ENCODE measurements at places on chromosomes 3 and 15. TPM values are rescaled to one million over a fixed set of nuclear protein-coding genes. Genes with fewer than 3 reads are reported as not detected.
A peak's percentile ranks its signal among the peaks of the same experiment; 100 is the strongest.

Gene MAPK6
- 22.6 TPM for polyA plus RNA-seq

DNA sequence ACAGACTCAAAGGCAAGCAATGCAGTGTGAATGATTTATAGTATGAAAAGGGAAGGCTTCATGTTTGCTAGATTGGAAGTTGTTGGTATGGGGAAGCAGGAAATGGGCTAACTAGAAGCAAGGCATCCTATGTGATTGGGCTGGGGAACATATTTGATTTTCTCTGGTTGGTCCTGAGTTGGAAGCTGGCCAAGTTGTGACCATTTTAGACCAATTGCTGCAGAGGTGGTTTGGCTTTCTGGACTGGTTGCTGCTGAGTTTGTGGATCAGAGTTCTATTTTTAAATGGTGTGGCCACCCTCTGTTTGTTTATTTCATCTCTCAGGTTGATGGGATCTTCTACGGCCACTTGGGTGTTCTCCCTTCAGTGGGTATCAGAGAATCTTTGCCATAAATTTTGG lies 39.7 kb downstream of the NUDT16 start:
- no peak for DNase-seq

DNA sequence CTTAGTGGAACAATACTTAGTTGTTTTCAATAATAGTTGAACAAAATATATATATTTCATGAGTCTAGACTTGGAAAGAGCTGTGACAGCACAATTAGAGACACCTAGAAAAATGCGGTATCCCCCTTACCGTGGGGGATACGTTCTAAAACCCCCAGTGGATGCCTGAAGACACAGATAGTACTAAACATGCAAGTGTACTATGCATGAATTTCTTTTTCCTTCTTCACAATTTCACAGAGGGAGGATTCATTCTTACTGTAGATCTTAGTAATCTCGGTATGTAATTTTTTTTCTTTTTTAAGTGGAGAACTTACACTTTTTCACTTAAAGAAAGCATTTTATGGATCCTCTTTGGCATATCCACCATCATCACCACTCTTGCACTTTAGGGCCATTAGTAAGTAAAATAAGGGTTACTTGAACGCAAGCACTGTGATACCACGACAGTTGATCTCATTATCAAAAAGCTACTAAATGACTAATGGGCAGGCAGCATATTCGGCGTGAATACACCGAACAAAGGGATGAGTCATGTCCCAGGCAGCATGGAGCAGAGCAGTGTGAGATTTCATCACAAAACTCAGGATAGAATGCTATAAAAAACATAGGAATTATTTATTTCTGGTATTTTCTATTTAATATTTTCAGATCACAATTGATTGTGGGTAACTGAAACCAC lies 72.3 kb upstream of the ZNF280D start:
- no peak for DNase-seq

DNA sequence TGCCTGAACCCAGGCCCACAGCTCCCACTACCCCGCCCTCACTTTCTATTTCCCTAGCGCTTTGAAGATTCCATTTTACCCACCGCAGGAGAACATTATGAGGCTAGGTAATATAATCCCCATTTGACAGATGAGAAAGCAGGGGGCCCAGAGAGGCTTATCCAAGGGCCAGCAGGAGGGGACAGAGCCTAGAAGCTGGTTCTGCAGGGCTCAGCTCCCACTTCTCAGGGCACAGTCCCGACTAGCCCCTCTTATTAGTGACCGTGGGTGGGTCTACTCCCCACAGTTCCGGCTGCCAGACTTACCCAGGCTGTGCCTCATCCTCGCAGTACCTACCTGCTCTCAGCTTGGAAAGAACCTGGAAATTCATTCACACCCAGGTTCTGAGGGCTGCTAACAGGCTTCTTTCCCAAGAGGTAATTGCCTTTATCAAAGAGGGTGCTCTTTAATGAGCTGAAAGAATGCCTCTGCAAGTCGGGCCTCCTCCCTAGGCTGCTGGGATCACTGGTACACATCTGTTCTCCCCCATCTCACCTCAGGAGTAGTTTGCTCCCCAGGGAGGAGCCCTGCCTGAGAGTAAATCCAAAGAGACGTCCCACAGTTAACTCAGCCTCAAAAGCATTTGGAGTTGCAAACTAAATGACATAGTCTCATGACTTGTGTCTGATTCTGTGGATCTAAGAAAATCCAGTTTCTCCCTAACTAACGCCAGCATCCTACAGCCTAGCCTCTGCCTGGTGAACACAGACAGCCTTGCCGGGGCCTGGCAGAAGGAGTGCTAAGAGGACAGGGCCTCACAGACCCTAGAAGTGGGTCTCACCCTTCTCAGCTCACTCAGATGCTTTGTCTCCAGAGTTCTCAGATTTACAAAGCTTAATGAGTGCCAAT lies 125.0 kb downstream of the CHSY1 start:
- no peak for DNase-seq

DNA sequence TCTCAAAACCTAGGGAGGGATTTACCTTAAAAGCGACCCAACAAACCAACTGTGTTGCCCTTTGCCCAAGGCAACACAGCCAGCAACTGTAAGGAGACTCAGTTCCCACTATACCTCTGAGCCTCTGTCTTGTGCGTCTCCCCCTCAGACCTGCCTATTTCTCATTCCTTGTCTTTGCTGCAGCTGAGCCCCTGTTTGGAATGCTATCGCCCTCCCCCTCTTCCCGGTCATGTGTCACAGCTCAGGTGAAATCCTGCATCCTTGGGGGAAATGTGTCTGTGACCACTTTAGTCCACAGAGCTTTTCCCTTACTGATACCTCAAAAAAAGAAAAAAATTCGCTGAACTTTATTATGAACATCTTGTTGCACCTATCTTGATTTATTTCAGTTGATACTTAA lies 52.0 kb upstream of the LRIG1 start:
- no peak for DNase-seq

DNA sequence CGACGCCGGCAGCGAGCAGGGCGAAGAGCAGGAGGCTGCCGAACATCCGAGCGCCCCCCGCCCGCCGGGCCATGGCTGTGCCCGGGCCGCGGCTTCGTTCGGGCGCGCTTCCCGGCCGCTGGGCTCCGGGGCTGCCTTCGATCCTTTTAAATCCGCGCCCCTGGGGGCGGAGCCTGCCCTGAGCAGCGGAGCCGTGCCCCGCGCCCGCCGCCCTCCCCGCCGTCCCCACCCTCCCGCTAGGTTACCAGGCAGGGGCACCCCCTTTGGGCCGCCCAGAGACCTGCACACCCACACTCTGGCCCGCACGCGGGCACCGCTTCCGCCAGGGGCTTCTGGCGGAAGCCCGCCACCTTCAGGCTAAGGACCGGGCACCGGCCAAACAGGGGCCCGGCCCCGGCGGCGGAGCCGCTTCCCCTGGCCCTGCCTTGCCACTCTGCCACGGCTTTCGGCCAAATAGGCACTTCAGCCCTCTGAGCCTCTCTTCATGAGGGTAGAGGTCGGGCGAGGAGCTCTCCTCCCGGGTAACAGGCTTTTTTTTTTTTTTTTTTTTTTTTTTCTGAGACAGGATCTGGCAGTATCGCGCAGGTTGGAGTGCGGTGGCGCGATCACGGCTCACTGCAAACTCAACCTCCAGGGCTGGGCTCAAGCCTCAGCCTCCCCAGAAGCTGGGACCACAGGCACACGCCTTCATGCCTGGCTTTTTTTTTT lies at the start of gene NMB:
Gene NMB, minus strand, starts transcription at position 120 of the 708 bp plus-strand sequence. Its CDS starts 47 bp downstream, at position 73.
- peak; percentile 89 for DNase-seq

GRCh38 chr15:77836906-77837648 lies 204.4 kb upstream of the LINGO1 start:
- DNase-seq = no peak

Gene DPPA4
- polyA plus RNA-seq = 395 TPM

Gene LRRIQ4
- polyA plus RNA-seq = 0.14 TPM

Gene STRIT1
- polyA plus RNA-seq = 0.15 TPM

DNA sequence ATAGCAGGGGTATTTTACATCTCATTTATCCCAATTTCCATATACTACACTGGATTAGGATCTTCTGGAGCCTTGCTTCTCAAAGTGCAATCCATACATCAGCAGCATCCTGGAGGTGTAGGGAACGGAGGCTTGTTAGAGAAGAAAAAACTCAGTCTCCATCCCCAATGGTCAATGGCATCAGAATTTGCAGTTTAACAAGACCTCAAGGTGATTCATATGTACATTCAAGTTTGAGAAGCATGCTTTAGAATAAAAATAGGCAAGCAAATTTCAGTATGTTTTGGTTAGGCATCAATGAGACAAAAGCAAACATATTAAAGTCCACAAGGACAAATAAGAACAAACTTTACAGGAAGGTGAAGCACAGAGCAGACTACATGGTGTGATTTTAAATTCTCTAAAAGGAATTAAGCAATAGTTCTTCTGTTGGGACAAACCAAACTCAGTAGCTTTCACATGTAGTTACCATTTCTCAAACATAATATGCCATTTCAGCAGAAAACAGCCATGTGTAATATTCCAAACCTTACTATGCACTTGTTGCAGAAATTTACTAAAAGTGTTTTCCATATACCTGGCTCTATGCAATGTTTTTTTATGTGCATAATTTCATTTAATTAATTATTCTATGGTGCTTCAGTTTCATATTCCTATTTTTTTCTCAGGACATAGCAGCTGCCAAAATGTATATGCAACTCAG lies 360.3 kb upstream of the NECTIN3 start:
- no peak for DNase-seq

Gene PYGO1
- polyA plus RNA-seq = 0.50 TPM

Gene PLSCR5
- polyA plus RNA-seq = not detected

DNA sequence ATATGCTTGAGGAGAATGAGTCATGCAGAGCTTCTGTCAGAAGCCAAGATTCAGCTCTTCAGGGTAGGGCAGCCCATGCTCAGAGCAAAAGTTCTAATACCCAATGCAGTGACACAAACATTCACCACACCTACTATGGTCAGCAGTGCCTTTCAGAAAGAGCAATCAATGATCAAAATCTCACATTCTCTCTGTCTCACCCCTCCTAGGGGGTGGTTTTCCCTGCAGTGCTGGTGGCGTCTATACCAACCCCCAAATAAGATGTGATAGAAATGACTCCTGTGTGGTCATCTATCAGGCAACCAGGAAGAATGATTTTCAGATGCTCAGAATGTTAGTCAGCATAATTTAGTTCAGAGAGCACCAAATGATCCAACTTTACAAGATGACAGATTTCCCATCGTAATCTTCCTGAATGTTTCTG lies 385.3 kb downstream of the NTRK3 start:
- no peak for DNase-seq

DNA sequence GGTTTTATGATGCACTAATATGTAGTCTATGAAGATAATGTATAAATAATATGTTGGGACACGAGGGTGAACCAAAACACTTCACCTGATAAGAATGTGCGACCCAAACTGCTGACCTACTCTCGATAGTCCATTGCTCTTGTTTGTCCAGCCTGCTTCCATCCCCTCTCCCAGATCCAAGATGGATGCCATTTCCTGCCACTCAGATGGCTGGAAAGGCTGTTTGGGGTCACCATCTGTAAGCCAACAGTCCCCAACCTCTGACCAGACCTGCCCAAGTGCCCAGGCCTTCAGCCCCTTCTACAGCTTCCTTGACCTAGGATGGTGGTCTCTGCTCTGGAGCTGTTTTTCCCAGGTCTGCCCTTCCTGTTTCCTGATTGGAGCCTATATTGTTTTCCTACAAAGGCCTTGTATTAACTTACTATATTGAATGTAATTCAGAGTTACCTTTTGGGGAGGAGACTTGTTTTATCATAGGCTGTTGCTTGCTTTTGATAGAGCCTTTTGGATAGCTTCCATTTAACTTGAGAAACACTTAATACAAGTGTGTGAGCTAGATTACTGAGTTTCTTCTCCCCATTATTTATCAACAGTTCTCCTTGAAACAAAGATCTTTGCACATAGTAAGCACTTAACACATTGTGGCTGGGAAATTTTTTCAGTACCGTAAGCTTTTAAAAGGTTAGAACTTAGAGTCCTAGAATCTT lies 5.0 kb upstream of the PAQR9 start:
- no peak for DNase-seq

Gene GCSAM
- not detected for polyA plus RNA-seq

- DNase-seq = no peak
These were observed 116.7 kb upstream of the MRPS22 start for GRCh38 chr3:139227165-139227564.

Gene GOLGA6L7
- polyA plus RNA-seq = not detected

Gene IRAK2
- polyA plus RNA-seq = 1.5 TPM

Gene PCSK6
- polyA plus RNA-seq = 1.9 TPM

- DNase-seq = no peak
These were observed 107.5 kb downstream of the SLC49A4 start for GRCh38 chr3:122902326-122902725.

DNA sequence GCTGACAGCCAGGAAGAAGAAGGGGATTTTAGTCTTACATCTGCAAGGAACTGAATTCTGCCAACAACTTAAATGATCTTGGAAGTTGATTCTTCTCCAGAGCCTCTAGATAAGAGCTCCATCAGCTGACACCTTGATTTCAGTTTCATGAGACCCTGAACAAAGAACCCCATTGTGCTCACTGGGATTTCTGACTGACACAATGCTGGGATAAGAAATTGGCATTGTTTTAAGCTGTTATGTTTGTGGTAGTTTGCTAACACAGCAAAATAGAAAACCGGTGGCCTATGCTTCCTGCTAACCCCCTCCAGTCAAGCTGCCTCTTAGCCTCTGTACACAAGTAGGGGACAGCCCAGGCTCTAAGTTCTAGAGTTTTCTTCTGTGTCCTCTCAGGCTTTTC lies 36.2 kb downstream of the MASP1 start:
- DNase-seq = no peak

DNA sequence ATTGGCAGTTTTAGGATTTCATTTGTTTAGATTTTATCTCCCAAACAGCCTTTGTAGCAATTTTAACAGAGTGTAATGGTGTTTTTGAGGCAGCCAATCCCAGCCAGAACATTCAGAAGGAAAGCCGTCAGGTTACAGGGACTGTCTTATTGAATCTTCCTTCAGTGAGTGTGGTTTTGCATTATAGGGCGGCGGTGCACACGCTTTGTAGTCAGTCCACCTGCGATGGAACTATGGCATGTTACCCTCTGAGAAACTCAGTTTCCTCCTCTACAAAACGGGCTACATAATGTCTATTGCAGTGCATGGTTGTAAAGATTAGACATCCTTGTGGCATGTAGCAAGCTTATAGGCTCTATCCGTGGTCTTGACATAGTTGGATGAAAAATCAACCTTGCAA lies 1.0 kb downstream of the LRRC28 start:
- DNase-seq = no peak

DNA sequence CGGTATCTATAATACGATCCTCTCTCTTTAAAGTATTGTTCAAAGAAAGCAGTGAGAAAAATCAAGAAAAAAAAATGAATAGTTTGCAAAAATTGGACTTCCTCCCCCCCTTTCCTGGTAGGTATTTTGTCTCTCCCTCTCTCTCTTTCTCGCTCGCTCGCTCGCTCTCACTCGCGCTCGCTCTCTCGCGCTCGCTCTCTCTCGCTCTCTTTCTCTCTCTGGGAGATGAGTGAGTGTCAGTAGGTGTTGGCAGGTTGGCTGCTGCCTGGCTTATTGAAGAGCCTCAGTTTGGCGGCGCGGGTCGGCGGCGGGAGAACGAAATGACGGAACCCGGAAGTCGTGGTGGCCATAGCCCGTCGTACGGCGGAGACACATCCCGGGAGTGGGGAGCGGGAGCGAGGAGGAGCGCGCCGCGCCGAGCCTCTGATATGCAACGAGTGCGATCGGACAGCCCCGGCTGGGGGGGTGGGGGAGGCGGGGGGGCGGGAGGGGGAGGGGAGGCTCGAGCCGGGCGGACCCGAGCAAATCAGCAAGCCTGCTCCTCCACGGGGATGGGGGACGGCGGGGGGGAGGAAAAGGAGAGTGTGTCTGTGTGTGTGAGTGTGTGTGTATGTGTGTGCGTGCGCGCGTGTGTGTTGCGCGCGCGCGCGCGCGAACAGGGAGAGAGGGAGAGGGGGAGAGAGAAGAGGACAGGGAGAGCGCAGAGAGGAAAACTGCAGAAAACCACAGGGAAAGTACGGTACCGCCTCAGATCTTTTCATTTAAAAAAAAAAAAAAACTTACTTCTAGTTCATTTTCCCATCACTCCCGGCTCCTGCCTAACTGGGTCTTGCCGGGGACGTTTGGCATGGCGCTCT lies at the start of gene MEIS2:
Gene MEIS2, minus strand, starts transcription at position 441 of the 857 bp plus-strand sequence. CDS start 1,083 bp downstream, outside the sequence.
- peak; percentile 82 for DNase-seq

Gene GOLGA8K
- polyA plus RNA-seq = 0.74 TPM

All from H1 (cell line).